ENCODE measurements at places on chromosomes 2 and 18. TPM values are rescaled to one million over a fixed set of nuclear protein-coding genes. Genes with fewer than 3 reads are reported as not detected.

Gene LOXHD1
- total RNA-seq = 0.25 TPM

Gene CRYBA2
- total RNA-seq = not detected

Gene TYMS
- 5.2 TPM for total RNA-seq

Gene SNTG2
- 0.98 TPM for total RNA-seq

Gene LRRC30
- not detected for total RNA-seq

Gene CTAGE1
- total RNA-seq = not detected

Gene GRP
- total RNA-seq = 17.5 TPM

Gene NRP2
- total RNA-seq = 22.6 TPM

Gene DSC3
- total RNA-seq = 0.49 TPM

Gene TTN
- total RNA-seq = 1.2 TPM

Gene PSMA8
- not detected for total RNA-seq

Gene SOX11
- 312 TPM for total RNA-seq

Gene SPATA3
- total RNA-seq = not detected

Gene CRACDL
- 1.2 TPM for total RNA-seq

Gene ALPG
- not detected for total RNA-seq

Gene TRIB2
- 67.9 TPM for total RNA-seq

Gene FOXD4L1
- total RNA-seq = 0.25 TPM

Gene LCT
- total RNA-seq = not detected

Gene ALLC
- total RNA-seq = not detected

Gene GALR1
- under 0.01 TPM for total RNA-seq

Gene ACTR2
- 123 TPM for total RNA-seq

Gene LDAH
- total RNA-seq = 17.5 TPM

Gene EMX1
- total RNA-seq = 11.1 TPM

Gene ABCG5
- not detected for total RNA-seq

Gene PROKR1
- total RNA-seq = 0.25 TPM

Gene SERPINB3
- total RNA-seq = not detected
